ENCODE measurements at places on chromosomes 6 and 20.
A peak's percentile ranks its signal among the peaks of the same experiment; 100 is the strongest.

DNA sequence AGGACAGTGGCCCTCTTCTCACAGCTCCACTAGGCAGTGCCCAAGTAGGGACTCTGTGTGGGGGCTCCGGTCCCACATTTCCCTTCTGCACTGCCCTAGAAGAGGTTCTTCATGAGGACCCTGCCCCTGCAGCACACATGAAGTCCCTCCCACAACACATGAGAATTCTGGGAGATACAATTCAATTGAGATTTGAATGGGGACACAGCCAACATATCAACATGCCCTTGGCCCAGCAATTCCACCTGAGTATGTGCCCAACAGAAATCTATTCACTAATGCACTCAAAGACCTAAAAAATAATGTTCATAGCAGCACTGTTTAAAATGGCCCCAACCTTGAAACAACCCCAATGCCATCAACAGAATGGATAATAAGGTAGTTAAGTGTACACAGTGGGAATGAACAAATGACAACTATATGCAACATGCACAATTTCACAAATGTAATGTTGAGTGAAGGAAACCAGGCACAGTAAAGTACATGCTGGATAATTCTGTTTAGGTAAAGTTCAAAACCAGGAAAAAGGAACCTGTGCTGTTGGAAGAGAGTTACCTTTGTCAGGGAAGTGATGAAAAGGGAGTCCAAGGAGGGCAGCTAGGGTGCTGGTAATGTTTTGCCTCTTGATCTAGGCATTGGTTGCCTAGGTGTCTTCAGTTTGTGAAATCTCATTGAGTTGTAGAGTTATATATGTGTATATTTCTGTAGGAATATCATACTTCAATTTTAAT, 16.1 kb downstream of the ISM1 start:
- DNase-seq, result no peak

GRCh38 chr6:49868951-49869529, 2.7 kb upstream of the CRISP1 start:
- no peak for DNase-seq

DNA sequence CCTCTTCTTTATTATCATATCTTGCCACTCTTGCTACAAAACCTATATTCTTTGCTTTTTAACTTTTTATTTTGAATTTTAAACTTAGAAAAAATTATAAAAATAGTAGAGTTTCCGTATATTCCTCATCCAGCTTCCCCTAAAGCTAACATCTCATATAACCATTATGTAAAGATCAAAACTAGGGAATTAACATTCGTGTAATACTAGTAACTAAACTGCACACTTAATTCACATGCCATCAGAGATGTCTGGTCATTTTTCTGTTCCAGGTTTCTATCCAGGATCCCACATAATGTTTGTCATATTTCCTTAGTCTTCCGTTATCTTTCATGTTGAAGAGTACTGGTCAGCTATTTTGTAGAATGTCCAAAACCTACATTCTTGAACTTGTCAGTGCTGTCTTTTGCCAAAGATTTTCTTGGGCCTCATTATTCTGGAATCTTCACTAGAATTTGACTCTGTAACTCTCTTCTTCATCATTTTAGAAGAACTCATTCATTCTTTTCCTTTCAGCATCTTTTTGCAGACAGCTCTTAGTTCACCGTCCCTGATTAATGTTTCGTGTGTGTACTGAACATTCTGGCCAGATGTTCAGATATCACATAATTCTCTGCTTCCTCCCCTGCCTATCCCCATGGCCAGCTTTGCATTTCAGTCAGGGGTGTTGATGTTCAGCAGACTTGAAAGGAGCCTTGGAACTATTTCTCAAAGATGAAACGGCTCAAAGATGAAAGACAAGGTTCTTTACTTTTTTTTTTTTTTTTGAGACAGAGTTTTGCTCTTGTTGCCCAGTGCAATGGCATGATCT, 9.4 kb downstream of the CTNNBL1 start:
- no peak for DNase-seq

DNA sequence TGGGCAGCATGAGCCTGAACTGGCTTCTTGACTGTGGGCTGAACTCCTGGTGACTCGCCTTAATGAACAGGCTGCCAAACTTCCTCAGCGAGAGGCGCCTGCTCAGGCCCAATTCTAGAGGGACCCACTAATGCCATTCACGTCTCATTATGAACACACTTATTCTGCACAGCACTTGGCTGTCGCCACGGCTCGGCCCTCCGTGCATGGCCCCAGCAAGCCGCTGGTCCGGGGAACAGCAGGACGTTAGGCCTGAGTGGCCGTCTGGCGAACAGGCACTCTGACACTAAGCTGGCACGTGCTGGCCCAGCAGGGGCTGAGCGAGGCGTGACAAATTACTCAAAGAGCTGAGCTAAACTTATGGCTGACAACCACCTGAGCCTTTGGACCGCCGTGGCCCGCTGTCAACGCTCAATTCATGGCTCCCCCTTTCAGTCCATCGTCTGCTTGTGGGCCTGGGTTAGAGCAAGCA, 45.9 kb downstream of the INSM1 start:
- peak; percentile 91 for DNase-seq

- DNase-seq, result no peak
These were observed 33.9 kb downstream of the ZNF133 start for GRCh38 chr20:18321976-18322950.

- DNase-seq, result no peak
These were observed 51.0 kb downstream of the TXNDC5 start for GRCh38 chr6:7859591-7859990.
